ENCODE measurements at places on chromosomes 6 and 20.

DNA sequence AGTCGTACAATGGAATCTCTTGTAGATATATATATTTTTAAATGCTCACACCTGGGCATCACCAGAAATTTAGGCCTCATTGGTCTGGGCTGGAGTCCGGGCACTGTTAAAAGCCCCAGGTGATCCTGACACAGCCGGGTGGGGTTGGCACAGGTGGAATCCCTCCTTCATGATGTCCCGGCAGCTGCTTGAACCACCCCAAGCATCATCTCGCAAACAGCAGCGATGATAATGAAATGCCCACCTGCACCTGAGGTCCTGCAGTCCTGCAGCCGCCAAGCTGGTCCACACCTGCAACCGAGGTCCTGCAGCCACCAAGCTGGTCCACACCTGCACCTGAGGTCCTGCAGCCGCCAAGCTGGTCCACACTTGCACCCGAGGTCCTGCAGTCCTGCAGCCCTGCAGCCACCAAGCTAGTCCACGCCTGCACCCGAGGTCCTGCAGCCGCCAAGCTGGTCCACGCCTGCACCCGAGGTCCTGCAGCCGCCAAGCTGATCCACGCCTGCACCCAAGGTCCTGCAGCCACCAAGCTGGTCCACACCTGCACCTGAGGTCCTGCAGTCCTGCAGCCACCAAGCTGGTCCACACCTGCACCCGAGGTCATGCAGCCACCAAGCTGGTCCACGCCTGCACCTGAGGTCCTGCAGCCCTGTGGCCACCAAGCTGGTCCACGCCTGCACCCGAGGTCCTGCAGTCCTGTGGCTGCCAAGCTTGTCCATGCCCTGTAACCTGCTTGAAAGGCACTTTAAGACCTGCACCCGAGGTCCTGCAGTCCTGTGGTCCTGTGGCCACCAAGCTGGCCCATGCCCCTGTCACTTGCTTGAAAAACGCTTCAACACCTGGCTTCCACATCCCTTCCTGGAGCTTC, 261.2 kb downstream of the DLL1 start:
- DNase-seq = peak; percentile 42

- DNase-seq = no peak
Observed at GRCh38 chr6:12392490-12392889, 102.3 kb downstream of the EDN1 start.

- no peak for DNase-seq
Observed at GRCh38 chr6:137944793-137945498, 77.9 kb downstream of the TNFAIP3 start.

- no peak for DNase-seq
Observed at GRCh38 chr6:43570876-43571441, 4.9 kb downstream of the XPO5 start.

DNA sequence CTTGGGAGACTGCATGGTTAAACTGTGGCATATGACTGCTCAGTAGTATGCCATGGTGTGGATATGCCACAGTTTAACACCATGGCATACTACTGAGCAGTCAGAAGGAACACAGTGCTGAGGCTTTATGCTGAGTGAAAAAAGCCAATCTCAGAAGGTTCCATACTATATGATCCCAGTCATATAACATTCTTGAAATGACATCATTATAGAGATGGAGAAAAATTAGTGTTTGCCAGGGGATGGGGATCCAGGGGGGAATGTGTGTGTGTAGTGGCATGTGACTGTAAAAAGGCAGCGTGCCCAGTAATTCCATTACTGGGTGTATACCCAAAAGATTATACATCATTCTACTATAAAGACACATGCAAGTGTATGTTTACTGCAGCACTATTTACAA, 85.8 kb downstream of the FOXF2 start:
- DNase-seq = no peak

DNA sequence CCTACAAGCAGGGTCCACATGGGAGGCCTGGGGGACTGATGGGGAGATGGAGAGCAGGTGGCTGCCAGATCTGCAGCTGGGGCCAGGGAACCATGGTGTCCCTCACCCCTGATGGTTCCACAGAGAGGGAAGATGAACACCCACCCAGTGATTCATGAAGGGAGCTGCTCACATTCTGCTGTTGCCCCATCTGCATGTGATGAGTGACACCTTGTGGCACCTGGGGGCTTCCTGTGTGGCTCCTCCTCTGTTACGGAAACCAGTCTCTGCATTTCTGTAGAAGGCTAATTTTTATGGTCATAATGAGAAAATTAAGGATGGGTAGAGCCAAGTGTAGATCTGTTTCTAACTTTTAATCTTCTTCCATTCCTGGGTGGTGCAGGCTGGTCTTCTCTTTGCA, 217.1 kb downstream of the SMOC2 start:
- DNase-seq = no peak

DNA sequence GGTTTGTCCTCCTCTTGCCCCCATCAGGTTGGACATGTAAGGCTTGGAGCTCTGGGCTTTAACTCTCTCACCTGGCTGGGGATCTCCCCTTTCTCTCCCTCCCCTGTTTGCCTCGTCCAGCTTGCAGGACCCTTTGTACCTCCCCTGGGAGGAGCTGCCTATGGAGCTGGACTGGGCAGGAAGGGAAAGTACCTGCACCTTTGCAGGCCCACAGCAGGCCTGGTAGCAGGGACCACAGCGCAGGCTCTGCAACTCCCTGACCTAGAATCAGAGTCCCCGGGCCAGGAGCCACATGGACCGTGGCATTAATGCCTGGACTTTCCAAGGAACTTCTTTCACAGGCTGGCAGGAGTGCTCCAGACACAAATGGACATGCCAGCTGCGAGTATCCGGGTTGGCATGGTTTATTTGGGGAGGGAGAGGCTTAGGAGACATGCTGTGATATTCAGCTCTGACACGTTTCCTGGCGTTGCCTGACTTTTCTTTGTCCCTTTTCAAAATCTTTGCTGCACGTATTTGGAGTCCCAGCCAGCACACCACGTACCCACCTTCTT, 268.5 kb upstream of the EXOC2 start:
- no peak for DNase-seq

- DNase-seq = no peak
Observed at GRCh38 chr6:16216501-16217155, 21.8 kb upstream of the GMPR start.

GRCh38 chr6:16244446-16244845, 6.1 kb downstream of the GMPR start:
- DNase-seq = no peak

GRCh38 chr6:5814116-5814515, 192.6 kb downstream of the NRN1 start:
- DNase-seq = no peak

DNA sequence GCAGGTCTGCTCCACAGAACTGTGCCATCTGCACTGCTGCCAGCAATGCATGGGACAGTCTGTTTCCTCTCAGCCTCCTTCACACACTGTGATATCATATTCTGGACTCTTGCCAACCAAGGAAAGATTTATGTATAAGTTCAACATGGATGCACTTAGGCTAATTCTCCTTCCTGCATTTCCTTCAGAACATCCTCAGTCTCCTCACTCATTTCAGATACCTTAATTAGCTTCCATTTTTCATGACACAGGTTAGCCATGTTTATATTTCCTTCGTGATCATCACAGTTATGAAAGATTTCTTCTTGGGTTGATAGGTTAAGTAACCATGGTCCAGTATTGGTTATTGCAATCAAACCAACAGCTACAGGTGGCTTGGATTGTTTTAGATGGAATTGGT, 46.4 kb upstream of the DDR1 start:
- DNase-seq = no peak

GRCh38 chr20:32204205-32205109, 3.1 kb downstream of the PLAGL2 start:
- DNase-seq = no peak

- no peak for DNase-seq
Observed at GRCh38 chr6:11699576-11699975, 79.0 kb downstream of the ADTRP start.

GRCh38 chr6:89858041-89858440, 28.4 kb downstream of the CASP8AP2 start:
- no peak for DNase-seq

DNA sequence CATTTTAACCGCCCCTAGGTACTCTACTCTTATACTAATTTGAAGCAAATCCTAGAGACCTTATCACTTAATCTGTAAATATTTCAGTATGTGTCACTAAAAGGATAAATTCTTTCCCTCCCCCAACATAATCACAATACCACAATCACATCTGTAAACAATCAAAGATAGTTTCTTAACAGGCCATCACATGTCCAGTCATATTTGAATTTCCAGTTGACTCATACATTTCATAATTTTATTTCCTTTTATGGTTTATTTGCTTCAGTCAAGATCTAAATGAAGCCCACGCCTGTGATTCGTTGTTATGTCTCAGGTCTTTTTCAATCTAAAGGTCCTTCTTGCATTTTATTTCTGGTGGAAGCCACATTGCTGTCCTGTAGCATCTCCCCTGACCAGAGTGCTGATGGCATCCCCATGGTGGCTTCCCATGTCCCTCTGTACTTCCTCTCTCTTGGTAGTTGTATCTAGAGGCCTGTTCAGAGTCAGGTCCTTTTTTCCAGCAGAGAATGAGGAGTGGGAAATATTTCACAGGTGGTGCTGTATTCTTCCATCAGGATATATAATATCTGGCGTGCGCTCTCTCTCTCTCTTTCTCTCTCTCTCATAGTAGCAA, 128.6 kb upstream of the SLC22A23 start:
- DNase-seq = no peak

Measured in islet precursor cell (in vitro differentiated cells).